Stimulated activated CD4-positive, alpha-beta T cell treated with anti-CD3 and anti-CD28 coated beads, Interleukin-12 subunit alpha, Interleukin-12 subunit beta, amount 100 ng/mL, for 24 hours (primary cell): ENCODE measurements at places on chromosomes 6 and 20.

- no peak for DNase-seq
Observed at GRCh38 chr6:142725024-142725770, 219.8 kb downstream of the HIVEP2 start.

DNA sequence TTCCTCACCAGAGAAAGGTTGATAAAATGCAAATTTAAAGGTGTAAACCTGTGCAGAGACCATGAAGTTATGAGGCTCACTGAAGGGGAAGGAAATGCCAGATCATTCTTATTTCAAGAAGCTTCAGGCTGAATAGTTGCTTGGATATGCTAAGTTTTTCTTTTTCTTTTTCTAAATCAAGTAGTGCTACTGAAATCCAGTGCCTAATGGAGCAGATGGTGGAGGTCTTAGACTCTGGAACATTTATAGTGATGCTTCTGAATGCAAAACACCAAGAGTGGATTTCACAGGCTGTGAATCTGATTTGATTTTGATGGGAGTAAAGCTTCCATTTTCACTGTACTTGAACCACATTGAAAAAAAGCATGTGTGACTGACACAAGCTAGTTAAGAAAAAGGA is 151.2 kb upstream of the BEND3 start:
- DNase-seq, result no peak

DNA sequence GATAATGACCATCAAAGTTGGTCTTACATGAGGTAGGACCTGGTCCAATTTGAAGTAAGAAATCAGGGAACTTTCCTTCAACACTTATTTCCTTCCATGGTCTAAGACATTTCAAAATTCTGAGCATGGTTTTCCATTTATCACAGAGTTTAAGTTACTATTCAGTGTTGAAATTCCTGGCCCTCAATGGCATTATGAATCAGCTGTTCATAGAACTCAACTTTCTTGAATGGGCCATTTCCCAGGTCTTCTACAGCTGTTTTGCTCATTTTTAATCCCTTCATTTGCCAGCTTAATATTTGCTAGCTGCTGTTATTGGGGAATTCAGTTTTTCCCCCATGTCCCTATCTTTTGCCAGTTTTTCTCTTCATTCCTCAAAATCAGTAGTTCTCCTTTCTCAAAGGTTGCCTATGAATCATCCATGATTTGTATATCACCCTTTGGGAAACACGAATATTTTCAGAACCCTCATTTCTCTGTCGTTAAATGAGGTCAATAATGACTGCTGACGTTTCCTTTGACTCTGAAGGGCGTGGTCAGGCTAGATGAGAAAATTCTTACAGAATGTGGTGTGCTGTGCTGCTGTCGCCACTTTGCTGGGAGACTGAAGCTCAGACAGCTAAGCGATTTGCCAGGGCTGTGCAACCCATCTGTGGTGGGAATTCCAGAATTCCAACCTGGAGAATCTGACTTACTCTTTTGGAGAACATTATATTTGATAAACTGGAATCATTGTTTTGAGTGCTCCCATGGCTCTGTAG is 216.5 kb upstream of the FLRT3 start:
- DNase-seq, result no peak

DNA sequence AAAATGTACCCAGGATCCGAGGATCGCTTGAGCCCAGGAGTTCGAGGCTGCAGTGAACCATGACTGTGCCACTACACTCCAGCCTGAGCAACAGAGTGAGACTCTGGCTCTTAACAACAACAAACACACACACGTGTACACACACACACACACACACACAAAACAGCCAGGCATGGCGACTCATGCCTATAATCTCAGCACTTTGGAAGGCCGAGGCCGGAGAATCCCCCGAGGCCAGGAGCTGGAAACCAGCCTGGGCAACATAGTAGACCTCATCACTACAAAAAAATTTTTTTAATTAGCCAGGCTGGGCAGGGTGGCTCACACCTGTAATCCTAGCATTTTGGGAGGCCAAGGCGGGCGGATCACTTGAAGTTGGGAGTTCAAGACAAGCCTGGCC is 23.3 kb upstream of the ARFGEF2 start:
- no peak for DNase-seq

DNA sequence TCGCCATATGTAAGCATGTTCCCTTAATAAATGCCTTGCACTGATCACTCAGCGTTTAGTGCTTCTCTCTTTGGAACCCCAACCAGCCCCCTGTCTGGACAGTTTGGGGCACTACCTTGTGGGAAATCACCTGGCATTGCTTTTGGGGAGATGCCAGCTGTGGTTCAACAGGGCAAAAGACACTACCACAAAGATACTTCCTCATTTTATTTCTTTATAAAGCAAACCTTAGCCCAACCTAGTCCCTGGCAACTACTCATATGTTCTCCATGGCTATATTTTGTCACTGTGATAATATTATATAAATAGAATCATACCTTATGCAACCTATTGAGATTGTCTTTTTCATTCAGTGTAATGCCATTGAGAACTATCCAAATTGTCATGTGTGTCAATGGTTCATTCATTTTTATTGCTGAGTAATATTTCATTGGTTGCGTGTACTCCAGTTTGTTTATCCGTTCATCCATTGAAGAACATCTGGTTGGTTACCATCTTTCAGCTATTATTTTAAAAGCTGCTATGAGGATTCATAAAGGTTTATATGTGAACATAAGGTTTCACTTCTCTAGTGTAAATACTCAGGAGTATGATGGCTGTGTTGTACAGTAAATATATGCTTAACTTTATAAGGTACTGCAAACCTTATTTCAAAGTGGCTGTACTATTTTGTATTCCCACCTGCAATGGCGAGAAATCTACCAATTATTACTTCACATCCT is 114.8 kb downstream of the MOXD1 start:
- DNase-seq, result no peak

DNA sequence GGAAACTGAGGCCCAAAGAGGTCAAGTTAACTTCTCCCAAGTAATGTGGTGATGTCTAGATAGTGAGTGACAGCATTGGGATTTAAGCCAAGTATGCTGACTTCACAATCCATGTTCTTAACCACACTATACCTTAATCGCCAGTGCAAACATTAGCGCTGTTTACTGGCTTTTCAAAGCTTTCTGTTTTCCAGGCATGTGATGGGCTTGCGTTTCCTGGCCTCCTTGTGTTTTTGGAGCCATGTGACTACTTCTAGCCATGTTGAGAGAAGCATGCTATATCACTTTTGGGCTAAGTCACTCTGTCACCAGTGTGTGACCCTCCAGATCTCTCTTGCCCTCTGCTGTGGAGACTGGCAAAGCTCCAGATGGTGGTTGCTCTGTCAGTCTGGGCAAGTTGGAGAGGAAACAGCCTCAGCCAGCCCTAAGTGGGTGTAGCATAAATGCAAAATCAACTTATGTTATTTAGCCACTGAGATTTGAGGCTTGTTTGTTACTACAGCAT is 76.9 kb downstream of the ANKRD6 start:
- no peak for DNase-seq

DNA sequence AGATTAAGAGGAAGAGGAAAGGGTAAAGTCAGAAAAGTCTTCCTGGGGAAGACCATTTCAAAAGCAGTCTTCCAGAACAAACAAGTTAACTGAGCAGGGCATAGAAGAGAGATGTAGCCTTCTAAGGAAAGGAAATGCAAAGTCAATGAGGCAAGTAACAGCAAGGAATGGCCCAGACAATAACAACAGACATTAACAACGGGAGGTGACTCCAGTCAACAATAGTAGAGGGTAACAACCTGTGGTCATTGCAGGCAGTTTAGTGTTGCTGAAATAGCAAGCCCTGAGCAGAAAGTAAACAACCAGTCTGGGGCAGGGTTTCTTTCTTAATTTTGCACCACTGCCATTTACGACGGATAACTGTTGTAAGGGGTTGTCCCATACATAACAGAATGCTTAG is 2.1 kb downstream of the MDN1 start:
- no peak for DNase-seq

DNA sequence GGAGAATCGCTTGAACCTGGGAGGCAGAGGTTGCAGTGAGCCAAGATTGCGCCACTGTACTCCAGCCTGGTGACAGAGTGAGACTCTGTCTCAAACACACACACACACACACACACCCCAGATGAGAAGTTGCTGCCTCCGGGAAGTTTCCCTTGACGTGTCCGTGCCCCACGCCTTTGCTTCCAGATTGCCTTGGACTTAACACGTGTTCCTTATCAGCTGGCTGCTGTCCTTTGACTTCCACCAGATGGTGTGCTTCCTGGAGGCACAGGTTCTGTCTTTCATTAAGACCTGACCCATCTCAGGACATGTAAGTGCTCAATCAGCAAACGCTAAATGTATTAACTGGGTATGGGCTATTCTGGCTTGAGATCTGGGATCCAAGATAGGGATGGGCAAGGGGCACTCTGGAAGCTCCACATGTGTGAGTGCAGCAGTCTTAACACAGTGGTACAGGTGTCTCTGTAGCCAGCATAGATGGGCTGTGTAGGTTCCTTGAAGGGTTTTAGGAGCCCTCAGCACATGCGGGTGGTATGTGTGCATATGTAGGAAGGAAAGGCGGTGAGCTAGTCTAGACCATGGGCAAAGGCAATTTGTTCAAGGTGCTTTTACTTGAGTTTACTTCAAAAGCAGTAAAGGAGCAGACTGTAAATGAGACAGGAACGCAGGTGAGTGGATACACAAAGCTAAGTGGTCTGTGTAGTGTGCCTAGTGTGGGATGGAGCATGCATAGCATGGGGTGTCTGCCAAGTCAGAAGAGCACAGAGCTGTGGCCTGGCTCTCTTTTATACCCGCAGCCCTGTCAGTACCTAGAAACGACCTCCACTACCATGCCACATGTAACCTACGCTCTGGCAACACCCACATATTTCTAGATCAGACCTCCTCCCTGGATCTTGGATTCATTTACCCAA is 11.6 kb downstream of the PIGT start:
- DNase-seq, result no peak

DNA sequence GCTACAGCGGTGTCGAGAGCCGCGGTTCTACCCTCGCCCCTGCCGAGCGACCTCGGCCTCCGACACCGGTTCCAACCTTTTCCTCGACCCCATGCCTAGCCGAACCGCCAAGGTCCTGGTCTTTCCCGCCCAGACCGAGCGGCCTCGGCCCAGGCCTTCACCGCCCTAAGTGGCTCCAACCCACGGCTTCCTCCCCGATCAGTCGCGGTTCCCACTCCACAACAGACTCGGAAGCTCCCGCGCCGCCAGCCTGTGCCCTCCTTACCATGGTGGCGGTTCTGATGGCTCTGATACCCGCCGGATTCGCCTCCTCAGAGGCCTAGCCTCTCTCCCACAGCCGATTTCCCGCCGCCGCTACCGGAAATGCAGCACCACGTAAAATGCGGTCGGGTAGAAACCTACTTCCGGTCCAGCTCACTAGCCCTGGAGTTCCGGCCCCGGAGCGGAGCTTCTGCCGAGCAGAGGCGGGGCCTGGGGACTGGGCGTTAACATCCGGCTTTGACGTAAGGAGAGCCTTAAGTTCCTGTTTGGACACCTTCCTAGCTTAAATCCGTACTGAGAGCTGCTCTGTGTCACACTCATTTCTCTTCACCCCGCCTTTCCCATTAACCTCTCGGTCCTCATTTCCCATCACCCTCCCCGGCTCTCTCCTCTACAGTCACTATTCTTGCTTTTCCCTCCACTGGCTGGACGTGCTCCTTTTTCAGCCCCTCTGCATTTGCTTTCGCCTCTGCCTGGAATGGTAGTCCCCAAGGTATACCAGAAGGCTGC is at the start of gene SNRPB:
Gene SNRPB, minus strand, starts transcription at position 367 of the 771 bp plus-strand sequence. Its CDS starts 99 bp downstream, at position 268.
- DNase-seq, result peak; percentile 97

- DNase-seq, result no peak
Observed at GRCh38 chr6:22519237-22519636, 50.1 kb upstream of the HDGFL1 start.

DNA sequence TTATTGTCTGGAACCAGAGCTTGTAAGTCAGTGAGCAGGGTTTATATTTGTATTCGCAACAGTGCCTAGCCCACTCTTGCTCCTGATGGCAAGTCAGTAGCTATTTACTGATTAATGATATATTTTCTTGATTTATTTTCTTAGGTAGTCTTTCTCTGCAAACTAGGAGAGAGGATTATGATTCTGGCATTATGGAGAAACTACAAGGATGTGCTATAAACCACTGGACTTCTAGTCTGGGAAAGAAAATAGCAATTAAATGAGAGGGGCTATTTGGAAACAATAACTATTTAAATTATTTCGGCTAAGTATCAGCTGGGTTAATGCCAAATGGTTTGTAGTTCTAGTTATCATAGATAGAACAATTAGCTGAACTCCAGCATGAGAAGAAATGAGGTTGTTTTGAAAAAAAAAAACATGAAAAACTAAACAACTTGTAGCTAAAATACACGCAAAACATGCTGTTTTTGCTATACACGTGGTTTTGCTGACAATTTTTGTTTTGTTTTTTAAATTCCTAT is 304.9 kb upstream of the TCF21 start:
- no peak for DNase-seq

DNA sequence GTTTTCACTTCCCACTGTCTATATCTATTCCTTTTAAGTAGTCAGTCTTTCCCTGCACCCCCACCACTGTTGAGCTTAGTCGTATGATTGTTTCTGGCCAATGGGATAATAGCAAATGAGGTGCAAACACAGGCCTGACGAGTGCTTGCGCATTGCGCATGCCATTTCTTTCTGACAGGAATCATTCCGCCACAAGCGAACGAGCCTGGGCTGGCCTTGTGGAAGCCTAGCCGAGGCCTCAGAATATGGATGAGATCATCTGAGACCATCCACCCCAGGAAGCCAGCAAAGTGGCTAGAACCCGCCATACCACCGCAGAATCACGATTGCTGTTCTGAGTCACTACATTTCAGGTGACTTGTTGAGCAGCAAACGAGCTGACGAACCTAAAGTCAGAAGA is 52.2 kb upstream of the PRL start:
- no peak for DNase-seq

GRCh38 chr6:13488015-13488895 is 855 bp upstream of the GFOD1 start:
- no peak for DNase-seq

- no peak for DNase-seq
Observed at GRCh38 chr6:74611220-74611619, 594.6 kb downstream of the COL12A1 start.

DNA sequence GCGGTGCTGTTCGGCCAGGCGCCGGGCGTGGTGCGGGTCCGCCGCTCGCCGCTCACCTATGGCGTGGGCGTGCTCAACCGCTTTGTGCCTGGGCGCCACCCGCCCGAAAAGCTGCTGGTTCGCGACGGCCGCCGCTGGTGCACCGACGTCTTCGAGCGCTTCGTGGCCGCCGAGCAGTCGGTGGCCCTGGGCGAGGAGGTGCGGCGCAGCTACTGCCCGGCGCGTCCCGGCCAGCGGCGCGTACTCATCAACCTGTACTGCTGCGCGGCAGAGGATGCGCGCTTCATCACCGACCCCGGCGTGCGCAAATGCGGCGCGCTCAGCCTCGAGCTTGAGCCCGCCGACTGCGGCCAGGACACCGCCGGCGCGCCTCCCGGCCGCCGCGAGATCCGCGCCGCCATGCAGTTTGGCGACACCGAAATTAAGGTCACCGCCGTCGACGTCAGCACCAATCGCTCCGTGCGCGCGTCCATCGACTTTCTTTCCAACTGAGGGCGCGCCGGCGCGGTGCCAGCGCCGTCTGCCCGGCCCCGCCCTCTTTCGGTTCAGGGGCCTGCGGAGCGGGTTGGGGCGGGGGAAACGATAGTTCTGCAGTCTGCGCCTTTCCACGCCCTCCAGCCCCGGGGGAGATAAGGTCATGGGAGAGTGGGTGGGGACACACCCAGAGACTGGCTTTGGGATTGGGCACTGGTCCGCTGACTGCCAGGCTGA is 15.7 kb downstream of the ADISSP start:
- DNase-seq, result peak; percentile 40

GRCh38 chr6:130749402-130749801 is 77.8 kb upstream of the SMLR1 start:
- DNase-seq, result no peak
